Activated T-cell treated with anti-CD3 and anti-CD28 coated beads, Interleukin-2, amount 50 U/mL, for 72 hours (primary cell): ENCODE measurements at places on chromosomes 7 and 10. TPM values are rescaled to one million over a fixed set of nuclear protein-coding genes. Genes with fewer than 3 reads are reported as not detected.
A peak's percentile ranks its signal among the peaks of the same experiment; 100 is the strongest.

DNA sequence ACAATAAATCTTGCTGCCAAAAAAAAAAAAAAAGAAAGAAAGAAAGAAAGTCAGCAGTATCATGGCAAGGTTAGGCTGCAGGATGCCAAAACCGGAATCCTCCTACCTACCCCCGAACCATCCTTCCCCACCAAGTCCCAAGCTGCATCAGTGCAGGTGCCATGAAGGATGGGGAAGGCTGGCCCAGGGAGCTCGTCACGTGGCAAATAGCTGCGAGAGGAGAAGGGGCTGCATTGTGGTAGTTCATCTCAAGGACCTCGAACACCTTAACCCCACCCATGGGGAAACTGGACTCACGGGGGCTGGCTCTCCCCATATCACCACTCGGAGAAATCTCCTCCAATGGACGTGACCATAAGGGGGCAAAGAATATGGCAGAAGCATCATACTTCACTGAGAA lies 86.2 kb downstream of the TACC2 start:
- no peaks in the 10 kb centered on the region for H3K27me3 ChIP-seq
- no peaks in the 10 kb centered on the region for H3K4me1 ChIP-seq
- H3K4me3 ChIP-seq, result no peak overlapping the region
- H3K36me3 ChIP-seq, result no peaks in the 10 kb centered on the region
- no peak for DNase-seq

DNA sequence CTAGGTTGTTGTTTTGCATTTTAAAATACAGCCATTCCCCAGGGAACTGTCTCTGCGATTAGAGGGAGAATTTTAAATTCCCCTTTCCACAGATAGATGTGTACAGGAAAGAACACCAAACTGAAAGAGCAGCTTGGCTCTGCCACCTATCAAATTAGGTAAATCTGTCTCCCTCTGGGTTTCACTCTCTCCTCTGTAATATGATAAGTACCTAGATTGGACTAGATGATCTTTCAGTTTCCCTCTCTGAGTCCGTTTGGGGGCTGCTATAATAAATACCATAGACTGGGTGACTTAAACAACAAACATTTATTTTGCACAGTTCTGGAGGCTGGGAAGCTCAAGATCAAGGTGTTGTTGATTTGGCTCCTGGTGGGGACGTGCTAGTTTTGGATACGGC lies 186.0 kb downstream of the KIF20B start:
- no peaks in the 10 kb centered on the region for H3K4me1 ChIP-seq
- peaks cover 2% of the 10 kb centered on the region for H3K36me3 ChIP-seq
- DNase-seq, result no peak
- no peak overlapping the region for H3K4me3 ChIP-seq

DNA sequence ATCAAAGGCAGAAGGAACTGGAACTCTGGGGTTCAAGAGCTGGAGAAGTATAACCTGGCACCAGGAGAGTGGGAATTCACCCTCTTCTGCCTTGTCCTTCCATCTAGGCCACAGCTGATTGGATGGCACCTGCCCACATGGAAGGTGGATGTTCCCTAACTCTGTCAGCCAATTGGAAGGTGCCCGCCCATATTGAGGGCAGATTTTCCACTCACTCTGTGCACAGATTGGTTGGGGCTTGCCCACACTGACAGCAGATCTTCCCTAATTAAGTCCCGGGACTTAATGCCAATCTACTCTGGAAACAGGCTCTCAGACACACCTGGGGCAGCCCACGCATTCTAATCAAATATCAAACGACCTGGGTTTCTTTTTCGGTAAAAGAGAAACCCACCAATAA lies 1142.3 kb upstream of the CELF2 start:
- H3K27me3 ChIP-seq, result no peaks in the 10 kb centered on the region
- no peak overlapping the region for H3K27ac ChIP-seq
- no peak for DNase-seq
- H3K4me1 ChIP-seq, result no peaks in the 10 kb centered on the region

- peaks cover 43% of the 10 kb centered on the region for H3K27me3 ChIP-seq
- H3K4me1 ChIP-seq, result no peaks in the 10 kb centered on the region
- no peak for DNase-seq
- no peak within 1 kb of the TSS for H3K27ac ChIP-seq
- H3K36me3 ChIP-seq, result peaks cover 7% of the 10 kb centered on the region
These were observed at the start of gene RARRES2 for GRCh38 chr7:150341263-150342120. TSS of gene RARRES2 (minus strand) at chr7:150341629. CDS start at chr7:150340609, 1,020 bp downstream.

- no peaks in the 10 kb centered on the region for H3K27me3 ChIP-seq
- H3K4me3 ChIP-seq, result no peak overlapping the region
- H3K4me1 ChIP-seq, result peaks cover 19% of the 10 kb centered on the region
- peaks cover 45% of the 10 kb centered on the region for H3K36me3 ChIP-seq
These were observed 39.7 kb downstream of the ZNF33A start for GRCh38 chr10:38050212-38050611.

DNA sequence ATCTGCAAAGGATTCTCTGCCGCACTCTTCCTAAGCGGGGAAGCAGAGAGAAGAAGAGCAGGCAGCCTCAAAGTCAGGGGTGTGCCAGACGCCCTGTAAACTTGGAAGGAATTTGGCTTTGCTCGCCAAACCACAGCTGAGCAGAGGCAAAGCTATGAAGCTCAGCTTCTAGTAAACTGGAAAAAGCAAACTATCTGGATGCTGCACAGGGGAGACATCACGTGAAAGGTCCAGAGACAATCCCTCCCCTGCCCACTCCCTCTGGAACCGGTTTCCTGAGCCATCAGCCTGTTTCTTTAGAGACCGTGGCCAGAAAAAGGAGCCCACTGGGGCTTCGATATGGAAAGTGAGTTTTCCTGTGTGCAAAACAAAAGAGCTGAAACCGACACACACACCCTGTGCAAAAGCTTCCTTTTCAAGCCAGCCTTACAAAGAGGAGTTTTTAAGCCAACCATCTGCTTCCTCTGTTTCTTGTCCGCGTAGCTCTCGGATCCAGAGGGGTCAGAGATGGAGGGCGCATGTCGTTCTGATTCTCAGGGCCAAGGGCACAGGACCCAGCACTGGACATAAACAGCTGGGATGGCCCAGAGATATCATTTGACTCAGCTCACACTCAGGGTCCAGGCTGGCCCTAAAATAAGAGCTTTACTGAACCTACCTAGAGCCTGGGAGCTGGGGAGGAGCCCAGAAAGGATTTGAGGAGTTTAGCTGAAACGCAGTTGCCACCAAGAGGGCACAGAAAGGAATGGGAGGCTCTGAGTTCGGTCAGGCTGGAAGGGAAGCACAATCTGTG lies 58.2 kb upstream of the DNAAF5 start:
- no peaks in the 10 kb centered on the region for H3K27me3 ChIP-seq
- H3K4me3 ChIP-seq, result no peak overlapping the region
- DNase-seq, result no peak
- peaks cover 5% of the 10 kb centered on the region for H3K36me3 ChIP-seq
- H3K4me1 ChIP-seq, result peaks cover under 1% of the 10 kb centered on the region
- H3K27ac ChIP-seq, result no peak overlapping the region

DNA sequence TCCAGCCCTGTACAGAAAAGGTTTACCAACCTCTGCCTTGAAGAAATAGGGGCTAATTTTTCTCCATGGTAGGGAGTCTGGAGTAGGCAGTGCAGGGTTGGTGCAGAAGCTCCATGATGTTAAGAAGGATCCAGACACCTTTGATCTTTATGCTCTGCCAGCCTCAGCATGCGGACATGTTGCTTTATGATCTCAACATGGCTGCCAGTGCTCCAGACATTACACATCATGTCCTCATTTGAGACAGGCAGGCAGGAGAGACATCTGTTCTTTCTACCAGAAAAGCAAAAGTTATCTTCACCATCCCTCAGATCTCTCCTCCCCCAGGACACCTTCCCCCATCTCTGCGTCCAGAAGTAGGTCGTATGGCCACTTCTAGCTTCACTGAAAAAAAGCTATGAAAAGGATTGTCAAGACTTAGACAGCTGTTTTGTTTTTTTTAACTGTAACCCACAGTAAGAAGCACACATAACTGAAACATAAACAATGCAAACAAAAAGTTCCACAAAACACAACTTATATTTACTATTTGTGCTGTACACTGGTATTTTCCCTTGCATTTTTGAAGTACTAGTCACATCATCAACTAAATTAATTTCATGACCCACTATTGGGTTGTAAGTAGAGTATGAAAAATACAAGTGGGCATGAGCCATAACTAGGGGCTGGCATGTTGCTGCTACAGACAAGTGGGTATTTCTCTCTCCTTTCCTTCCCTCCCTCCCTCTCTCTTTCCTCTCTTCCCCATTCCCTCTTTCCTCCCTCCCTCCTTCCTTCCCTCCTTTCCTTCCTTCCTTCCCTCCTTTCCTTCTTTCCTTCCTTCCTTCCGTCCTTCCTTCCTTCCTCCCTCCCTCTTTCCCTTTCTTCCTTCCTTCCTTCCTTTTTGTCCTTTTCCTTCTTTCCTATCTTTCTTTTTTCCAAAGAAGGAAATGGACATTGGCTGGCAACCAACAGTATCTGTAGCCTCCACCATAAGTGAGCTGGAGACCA lies 2.6 kb upstream of the RASSF4 start:
- H3K27ac ChIP-seq, result no peak overlapping the region
- H3K4me1 ChIP-seq, result peaks cover 25% of the 10 kb centered on the region
- H3K4me3 ChIP-seq, result peak overlapping the region; percentile 44

DNA sequence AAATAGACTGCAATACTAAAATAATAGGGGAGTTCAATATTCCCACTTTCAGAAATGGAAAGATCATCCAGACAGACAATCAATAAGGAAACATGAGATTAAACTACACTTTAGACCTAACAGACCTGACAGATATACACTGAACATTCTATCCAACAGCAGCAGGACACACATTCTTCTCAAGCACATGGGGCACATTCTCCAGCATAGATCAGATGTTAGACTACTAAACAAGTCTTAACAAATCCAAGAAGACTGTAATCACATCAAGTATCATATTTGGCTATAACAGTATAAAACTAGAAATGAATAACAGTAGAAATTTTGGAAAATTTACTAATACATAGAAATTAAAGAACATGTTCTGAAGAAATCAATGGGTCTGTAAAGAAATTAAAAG lies 458.9 kb upstream of the ANKRD30A start:
- H3K4me3 ChIP-seq, result no peak overlapping the region
- no peak for DNase-seq
- H3K4me1 ChIP-seq, result no peaks in the 10 kb centered on the region
- no peak overlapping the region for H3K27ac ChIP-seq

GRCh38 chr10:22481687-22482539 lies 136.6 kb downstream of the SPAG6 start:
- H3K4me3 ChIP-seq, result peak overlapping the region; percentile 27
- H3K27ac ChIP-seq, result no peak overlapping the region
- DNase-seq, result no peak
- peaks cover 29% of the 10 kb centered on the region for H3K4me1 ChIP-seq
- H3K36me3 ChIP-seq, result peaks cover 2% of the 10 kb centered on the region
- H3K27me3 ChIP-seq, result peaks cover 30% of the 10 kb centered on the region

DNA sequence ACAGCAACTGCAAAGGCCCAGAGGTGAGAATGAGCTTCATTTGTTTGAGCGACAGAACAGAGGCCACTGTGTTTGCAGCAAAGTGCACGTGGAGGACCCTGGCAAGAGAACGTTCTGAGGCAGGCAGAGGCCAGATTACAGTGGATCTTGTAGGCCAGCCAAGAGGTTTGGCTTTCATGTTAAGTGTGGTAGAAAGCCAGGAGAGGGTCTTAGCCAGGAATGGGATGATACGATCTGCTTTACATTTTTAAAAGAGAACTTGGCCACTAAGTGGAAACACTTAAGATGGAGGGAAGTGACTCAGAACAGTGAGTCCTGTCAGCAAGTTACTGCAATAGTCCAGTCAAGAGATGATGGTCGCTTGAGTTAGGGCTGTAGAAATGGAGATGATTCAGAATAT lies 4.6 kb downstream of the CCDC136 start:
- no peak for DNase-seq
- H3K27ac ChIP-seq, result no peak overlapping the region
- no peaks in the 10 kb centered on the region for H3K36me3 ChIP-seq
- peaks cover 8% of the 10 kb centered on the region for H3K4me1 ChIP-seq
- no peaks in the 10 kb centered on the region for H3K27me3 ChIP-seq

- peaks cover 6% of the 10 kb centered on the region for H3K4me1 ChIP-seq
- H3K27me3 ChIP-seq, result peaks cover 5% of the 10 kb centered on the region
- no peaks in the 10 kb centered on the region for H3K36me3 ChIP-seq
- no peak overlapping the region for H3K4me3 ChIP-seq
- no peak overlapping the region for H3K27ac ChIP-seq
These were observed 56.9 kb upstream of the PPP1R3C start for GRCh38 chr10:91689731-91690168.

GRCh38 chr7:79319369-79319768 lies 134.1 kb downstream of the MAGI2 start:
- H3K36me3 ChIP-seq, result no peaks in the 10 kb centered on the region
- H3K27ac ChIP-seq, result no peak overlapping the region
- no peak for DNase-seq
- no peaks in the 10 kb centered on the region for H3K27me3 ChIP-seq
- no peaks in the 10 kb centered on the region for H3K4me1 ChIP-seq

DNA sequence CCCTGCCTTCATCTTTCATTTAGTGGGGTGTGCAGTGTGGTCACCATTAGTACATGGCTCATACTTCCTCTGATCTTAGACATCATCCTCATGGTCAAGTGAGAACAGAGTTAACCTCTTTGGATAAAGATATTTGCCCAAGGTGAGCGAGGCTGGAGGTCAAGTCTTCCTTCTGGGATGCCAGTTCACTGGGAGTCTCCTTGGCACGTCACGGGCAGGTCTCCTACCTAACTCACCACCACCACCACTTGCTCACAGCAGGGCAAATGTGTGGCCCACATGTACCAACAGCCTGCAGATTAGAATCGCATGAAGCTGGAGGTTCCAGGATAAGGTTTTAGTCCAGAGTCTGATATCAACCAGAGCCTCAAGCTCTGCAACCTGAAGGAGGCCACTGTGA lies 164.6 kb downstream of the USP6NL start:
- peaks cover 21% of the 10 kb centered on the region for H3K27me3 ChIP-seq
- no peak overlapping the region for H3K27ac ChIP-seq
- H3K4me3 ChIP-seq, result no peak overlapping the region
- no peak for DNase-seq

GRCh38 chr10:128254476-128254875 lies 128.3 kb upstream of the MKI67 start:
- H3K4me1 ChIP-seq, result peaks cover 7% of the 10 kb centered on the region
- no peak for DNase-seq
- no peaks in the 10 kb centered on the region for H3K36me3 ChIP-seq
- H3K4me3 ChIP-seq, result no peak overlapping the region
- H3K27me3 ChIP-seq, result no peaks in the 10 kb centered on the region
- no peak overlapping the region for H3K27ac ChIP-seq

Gene GPR146
- 0.91 TPM for total RNA-seq

Gene CYP2C8
- total RNA-seq, result 0.36 TPM

Gene PRSS37
- not detected for total RNA-seq

Gene VGF
- not detected for total RNA-seq

Gene AASS
- total RNA-seq, result 3.5 TPM
